ENCODE measurements at places on chromosomes 4 and X.

- DNase-seq = no peak
Measured at GRCh38 chrX:41184312-41184711, 99.1 kb downstream of the USP9X start.

DNA sequence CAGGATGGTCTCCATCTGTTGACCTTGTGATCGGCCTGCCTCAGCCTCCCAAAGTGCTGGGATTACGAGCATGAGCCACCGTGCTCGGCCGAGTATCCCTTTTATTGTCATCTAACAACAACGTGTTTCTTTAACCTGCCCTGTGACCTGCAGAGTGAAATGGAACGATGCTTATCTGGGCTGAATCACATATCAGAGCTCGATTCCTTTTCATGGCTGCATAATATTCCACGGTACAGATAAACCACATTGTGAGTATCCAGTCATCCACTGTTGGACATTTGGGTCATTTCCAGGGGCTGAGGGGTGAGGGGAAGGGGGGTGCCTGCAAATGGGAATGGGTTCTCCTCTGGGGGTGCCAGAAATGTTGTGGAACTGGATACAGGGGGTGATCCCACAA lies 260.0 kb downstream of the ASMT start:
- no peak for DNase-seq

DNA sequence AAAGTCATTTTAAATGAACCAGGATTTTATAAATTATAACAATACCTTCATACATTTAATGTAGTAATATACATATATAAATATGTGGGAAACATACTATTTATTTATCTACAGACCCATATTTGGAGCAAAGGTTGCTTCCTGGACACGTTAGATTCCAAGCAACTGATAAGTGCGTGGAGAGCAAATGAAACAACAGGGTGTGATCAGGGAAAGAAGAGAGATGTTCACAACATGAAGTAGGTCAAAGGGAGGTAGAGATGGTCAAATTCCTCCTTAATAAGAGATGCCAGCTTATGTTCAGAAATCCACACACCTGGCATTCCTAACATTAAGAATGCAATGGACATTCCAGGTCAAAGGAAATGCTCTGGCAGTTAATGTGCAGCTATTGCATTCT lies 53.1 kb upstream of the HPGD start:
- no peak for DNase-seq

- no peak for DNase-seq
Measured at GRCh38 chr4:185774131-185774653, 37.8 kb downstream of the SORBS2 start.

GRCh38 chrX:118420462-118420861 lies 74.6 kb downstream of the WDR44 start:
- DNase-seq = no peak

DNA sequence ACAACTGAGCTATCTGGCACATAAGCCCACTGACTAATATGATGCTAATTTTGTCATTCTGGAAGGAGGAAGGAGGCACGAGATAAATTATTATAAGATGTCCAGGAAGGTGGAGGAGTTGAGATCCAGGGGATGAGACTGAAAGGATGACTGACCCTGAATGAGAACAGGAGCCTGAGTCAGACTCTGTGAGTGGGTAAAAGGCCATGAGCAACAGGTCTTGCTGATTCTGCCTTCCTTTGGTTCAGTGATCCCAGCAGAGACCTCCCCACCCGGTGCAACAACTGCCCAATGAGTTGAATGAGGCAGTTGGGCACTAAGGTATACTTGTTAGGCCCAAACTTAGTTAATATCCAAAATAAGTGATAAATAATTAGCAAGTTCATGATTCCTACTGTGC lies 238.1 kb upstream of the GPC4 start:
- DNase-seq = no peak

- DNase-seq = no peak
Measured at GRCh38 chrX:77668391-77669237, 117.4 kb downstream of the ATRX start.

- no peak for DNase-seq
Measured at GRCh38 chr4:80022282-80022681, 50.7 kb downstream of the ANTXR2 start.

- DNase-seq = no peak
Measured at GRCh38 chrX:66760651-66761050, 121.8 kb upstream of the EDA2R start.

DNA sequence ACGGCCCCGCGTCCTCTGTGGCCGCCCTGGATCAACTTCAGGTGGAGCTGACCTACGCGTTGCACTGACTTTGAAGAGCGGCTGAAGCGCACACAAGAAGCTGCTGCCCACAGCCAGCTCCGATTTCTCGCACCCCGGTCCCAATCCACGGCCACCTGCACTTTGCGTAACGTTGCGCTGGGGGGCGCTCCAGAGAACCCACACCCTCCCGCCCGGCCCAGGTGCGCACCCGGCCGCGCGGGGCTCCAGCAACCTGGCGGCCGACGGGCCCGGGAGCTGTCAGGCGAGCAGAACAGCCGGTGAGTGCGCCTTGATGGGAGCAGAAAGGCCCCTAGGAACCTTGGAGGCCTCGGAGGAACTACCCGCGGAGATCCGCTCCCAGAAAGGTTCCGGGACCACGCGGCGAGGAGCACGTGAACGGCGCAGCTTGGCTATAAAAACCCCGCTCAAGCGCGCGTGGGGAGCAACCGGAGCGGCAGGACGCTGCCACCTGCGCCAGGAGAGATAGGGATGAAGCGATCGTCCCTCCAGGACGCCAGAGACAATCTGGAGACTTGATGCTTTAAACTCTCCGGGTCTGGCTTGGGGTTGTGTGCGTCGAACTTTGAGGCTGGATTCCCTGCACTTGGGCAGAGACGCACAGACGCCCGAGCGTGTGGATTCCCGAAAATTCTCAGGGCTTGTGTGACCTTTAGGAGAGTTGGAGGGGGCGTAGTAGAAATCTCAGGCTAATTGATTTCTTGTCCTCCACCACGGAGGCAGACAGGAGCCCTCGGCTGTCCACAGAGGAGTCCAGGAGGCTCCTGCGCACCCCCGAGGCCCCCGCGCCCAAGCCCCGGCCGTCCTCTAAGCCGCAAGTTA lies 591 bp upstream of the NWD2 start:
- no peak for DNase-seq

Measured in activated gamma-delta T cell treated with Interleukin-2 at 50 U/mL for 16 hours (primary cell).